Hematopoietic multipotent progenitor cell treated with erythropoietin and hydrocortisone succinate and interleukin-3 and kit ligand, for 8 days (in vitro differentiated cells): ENCODE measurements at places on chromosomes 4 and X.

DNA sequence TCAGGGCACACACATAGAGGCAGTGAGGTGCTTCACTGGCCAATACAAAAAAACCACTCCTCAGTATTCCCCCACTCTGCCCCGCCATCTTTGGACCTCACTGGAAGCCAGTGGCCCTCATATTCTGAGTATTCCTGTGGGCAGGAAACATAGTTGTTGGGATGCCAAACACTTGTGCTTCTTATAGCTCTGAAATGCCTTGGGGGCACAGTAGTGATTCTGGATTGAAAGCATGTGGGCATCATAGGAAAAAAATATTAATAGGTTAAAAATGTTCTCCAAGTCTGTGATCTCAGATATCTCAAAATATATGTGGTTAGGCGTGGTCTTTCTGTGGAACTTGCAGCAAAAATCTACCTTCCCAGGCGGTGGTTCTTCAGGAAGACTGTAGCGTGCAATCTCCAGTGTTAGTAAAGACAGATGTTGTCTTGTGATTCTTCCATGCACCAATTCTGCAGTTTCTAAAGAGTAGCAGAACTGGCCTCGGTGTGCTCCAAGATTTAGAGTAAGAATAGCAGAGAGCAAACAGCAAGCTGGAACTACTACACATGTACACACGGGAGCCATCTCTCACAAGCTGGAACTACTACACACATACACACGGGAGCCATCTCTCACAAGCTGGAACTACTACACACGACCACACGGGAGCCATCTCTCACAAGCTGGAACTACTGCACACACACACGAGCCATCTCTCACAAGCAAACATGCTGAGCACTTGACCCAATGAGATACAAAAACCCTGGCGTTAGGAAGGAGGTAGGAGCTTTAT lies 8.0 kb upstream of the TENM3 start:
- DNase-seq, result no peak

- DNase-seq, result no peak
These were observed 1.6 kb upstream of the EXOC1 start for GRCh38 chr4:55851885-55852284.

- DNase-seq, result peak; percentile 82
These were observed 17.3 kb downstream of the TBC1D14 start for GRCh38 chr4:6926681-6927478.

- no peak for DNase-seq
These were observed 172.5 kb upstream of the CPEB2 start for GRCh38 chr4:14829795-14830194.

GRCh38 chrX:131068945-131069719 lies 11.0 kb downstream of the ARHGAP36 start:
- peak; percentile 2 for DNase-seq

DNA sequence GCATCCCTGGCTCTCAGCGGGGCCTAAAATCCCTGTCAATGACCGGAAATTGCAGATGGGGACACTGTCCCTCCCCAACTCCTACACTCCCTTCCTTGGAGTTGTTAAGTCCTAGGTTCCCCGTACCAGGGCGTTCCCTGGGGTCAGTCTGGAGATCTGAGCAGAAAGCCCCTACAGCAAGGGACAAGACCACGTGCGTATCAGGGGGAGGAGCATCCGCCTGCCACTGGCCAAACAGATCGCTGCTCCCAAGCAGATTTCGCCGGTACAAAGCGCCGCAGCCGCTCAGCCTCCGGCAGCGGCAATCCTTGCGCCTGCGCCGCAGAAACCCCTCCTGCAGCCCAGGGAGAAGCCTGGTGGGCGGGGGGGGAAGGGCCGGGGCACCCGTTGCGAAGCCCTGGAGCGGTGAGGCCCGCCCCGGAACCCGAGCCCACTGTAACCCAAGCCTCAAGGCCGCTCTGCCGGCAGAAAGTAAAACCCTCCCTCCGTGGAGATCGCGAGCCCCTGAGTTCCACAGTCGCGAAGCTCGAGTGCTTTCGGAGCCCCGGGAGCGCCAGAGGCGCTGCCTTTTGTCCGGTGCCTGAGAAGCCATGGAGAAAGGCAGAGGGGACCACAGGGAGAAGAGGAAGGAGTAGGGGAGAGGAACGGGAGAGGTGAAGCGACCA lies 2.7 kb downstream of the CRMP1 start:
- no peak for DNase-seq

GRCh38 chr4:31998807-31999206 lies 1278.6 kb downstream of the PCDH7 start:
- DNase-seq, result no peak

DNA sequence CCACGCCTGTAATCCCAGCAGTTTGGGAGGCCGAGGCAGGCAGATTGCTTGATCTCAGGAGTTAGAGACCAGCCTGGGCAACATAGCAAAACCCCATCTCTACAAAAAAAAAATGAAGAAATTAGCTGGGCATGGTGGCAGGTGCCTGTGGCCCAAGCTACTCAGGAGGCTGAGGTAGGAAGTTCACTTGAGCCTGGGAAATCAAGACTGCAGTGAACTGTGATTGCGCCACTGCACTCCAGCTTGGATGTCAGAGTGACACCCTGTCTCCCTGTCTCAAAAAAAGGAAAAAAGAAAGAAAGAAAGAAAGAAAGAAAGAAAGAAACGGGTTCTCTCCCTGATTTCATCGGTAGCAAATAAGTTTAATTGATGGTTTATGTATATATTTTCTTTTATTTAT lies 64.6 kb upstream of the ESX1 start:
- DNase-seq, result no peak

GRCh38 chr4:163548481-163549243 lies 54.2 kb downstream of the TMA16 start:
- peak; percentile 69 for DNase-seq

DNA sequence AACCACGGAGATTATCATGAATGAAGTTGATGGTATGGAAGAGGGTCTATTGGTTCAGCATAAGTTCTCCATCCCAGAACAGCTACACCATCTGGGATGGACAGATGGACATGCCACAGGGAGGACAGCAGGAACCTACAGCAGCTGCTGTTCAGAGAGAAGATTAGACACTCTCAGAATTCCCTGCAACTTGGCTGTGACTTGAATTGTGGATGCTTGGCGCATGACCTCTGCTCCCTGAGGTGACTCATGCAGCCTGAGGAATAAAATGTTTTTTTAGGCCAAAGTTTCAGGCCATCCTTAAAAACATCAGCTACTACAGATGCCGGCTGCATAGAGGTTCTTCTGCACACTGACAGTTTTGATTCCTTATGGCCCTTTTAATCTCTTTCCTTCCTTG lies 97.3 kb downstream of the RS1 start:
- DNase-seq, result no peak

GRCh38 chrX:34218063-34218462 lies 85.9 kb upstream of the FAM47A start:
- no peak for DNase-seq

DNA sequence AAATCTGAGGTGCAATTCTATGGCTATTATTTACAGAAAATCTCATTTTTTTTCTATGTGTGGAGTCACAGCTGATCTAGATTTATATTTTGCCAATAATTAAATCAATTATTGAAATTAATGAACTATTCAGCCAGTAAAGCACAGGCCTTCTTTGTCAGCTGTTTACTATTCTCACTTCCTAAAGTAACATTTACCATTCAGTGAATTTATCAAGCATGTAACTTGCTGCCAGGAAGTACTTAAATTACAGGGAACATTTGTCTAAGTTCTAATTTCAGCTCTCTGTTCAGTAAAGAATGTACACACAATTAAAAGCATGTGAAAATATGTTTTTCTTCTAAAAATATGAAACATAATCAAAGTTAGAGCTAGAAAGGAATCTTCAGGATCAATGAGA lies 79.3 kb downstream of the DTHD1 start:
- DNase-seq, result no peak

- DNase-seq, result peak; percentile 97
These were observed 496 bp downstream of the FBXO8 start for GRCh38 chr4:174282836-174283506.

- DNase-seq, result no peak
These were observed 32.3 kb upstream of the BBS12 start for GRCh38 chr4:122700178-122700725.

DNA sequence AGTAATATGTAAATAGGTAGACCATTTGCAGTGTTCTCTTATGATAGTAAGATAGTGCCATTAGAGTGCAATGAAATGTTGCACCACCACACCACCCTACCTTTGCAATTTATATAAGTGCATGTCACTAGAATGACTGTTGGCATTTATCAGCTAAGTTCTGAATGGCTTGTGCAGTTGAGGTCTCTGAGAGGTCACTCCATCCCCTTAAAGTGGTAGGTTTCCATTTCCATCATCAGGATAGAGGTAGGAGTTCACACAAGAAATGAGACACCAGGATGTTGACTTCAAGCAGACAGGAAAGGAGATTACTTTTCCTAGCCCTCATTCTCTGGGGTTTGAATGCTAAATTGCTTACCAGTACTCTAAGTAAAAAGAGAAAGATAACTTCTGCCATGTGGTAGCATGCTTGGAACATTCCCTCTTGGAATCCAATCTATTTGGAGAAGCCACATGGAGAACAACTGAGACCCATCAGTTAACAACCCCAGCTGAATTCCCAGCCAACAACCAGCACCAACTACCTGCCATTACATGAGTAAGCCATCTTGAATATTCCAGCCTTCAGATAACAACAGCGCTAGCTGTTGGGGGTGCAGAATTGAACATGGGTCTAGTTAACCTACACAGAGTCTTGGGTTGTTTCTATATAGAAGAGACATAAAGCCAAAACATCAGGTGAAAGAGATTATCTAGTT lies 6.7 kb upstream of the LRBA start:
- DNase-seq, result no peak

DNA sequence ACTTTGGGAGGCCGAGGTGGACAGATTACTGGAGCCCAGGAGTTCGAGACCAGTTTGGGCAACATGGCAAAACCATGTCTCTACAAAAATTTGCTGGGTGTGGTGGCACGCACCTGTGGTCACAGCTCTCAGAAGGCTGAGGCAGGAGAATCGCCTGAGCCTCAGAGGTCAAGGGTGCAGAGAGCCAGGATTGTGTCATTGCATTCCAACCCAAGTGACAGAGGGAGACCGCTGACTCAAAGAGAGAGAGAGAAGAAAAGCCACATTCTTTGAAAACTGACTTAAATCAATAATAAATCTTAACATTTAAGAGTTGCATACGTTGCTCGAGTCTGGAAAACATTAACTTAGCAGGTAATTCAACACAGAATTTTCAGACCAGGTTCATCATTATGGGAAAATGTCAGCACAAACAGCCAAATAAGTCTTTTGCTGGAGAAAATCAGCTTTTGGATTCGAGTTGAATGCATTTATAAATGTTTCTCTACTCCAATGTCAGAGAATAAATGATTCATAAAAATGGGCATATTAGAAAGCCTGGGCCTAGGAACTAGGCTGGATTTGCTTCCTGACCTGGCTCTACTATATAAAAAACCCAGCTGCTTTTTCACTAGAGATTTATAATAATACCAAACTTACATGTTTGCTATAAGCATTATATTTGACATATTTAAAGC lies 68.3 kb upstream of the RBPJ start:
- DNase-seq, result no peak

- DNase-seq, result no peak
These were observed 142.8 kb upstream of the VCX2 start for GRCh38 chrX:8313844-8314243.

GRCh38 chrX:22128961-22129360 lies 96.8 kb downstream of the PHEX start:
- DNase-seq, result no peak

DNA sequence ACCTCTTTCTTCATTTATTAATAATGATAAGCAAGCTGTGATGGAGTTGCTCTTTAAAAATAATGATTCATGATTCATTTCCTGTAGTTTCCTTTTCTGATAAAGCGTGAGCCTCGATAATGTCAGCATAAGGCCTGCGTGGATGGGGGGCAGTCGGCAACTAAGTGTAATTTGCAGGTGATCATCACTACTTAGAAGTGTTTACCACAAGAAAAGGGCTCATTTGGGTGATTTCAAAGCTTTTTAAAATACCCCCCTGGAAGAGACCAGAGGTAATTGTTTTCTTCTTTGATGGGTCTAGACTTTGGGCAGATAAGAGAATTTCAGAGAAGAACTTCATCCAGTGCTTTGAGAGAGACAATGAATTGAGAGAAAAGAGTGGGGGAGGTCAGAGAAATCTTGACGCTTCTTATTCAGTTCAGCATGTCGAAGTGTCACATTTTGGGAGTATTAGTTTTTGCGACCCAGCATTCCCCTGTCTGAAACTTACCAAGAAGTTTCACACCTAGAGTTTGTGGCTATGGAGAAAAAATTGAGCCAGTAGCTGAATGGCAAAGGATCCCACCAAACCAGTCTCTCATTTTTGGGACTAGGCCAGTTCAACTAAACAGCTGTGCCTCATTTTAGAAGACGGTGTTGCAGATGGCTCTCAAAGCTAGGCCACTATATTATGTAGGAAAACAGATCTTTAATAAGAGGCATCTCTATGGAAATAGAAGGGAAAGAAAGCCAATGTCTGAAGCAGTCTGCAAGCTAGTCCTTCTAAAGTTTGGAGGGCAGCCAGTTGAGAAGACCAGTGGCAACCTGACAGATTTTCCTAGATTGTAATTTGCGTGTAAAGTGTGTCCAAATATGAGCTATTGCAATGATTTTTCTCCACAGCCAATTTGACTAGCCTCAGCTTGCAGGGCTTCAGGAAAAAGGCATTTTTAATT lies 171.0 kb upstream of the PPP1R2C start:
- no peak for DNase-seq
